Suprapubic skin (tissue), 4 donors: ENCODE measurements at places on chromosomes 1 and 21.
A peak's percentile ranks its signal among the peaks of the same experiment; 100 is the strongest.

DNA sequence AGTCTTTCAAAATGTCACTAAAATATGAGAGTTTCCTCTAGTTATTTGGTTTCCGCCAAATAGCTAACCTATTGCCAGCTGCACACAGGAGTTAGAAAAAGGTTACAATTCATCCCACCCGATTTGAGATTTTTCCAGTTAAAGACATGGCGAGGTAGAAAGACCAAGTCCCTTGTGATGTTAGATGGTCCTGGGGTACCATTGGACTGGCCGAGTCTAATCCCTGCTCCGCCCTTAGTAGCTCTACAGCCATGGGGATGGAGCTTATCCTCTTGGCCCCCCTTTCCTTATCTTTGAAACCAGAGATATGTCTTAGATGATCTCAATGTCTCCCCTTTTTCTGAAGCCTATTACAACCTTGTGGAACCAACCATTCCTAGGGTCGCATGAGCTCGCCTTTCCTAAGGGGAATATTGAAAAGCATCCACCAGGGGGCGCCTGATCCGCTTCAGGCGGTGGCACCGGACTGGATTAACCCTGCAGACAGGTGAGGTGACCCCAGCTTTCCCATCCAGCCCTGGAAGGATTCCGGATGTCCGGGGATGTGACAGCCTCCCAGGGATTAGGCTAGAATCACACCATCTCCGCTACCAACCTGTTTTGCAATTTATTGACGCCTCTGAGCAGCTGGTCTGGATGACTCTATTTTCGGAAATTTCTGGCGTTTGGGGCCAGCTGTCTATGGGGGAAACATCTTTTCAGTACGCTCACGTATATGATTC is 68.3 kb upstream of the SIM2 start:
- DNase-seq, result no peak

- DNase-seq, result no peak
Observed at GRCh38 chr1:243261390-243261789, 5.5 kb downstream of the SDCCAG8 start.

GRCh38 chr1:242524571-242525359 is at the start of gene PLD5:
Gene PLD5 (minus strand): TSS chr1:242524697.
- no peak for DNase-seq

- DNase-seq, result no peak
Observed at GRCh38 chr1:155892796-155893195, 18.4 kb downstream of the RIT1 start.

GRCh38 chr1:30420519-30421050 is 302.8 kb downstream of the MATN1 start:
- DNase-seq, result no peak

- DNase-seq, result peak; percentile 87
Observed at GRCh38 chr1:147225193-147225730, at the start of gene FMO5. Gene FMO5 (minus strand): TSS chr1:147225339. CDS start chr1:147225029, 310 bp downstream.

GRCh38 chr1:201127755-201128455 is 921 bp upstream of the ASCL5 start:
- no peak for DNase-seq

- no peak for DNase-seq
Observed at GRCh38 chr1:6245869-6246496, 2.0 kb downstream of the HES3 start.
